ENCODE measurements at places on chromosomes 16 and 17. TPM values are rescaled to one million over a fixed set of nuclear protein-coding genes. Genes with fewer than 3 reads are reported as not detected.

- no peak for DNase-seq
These were observed 70.7 kb downstream of the PRKCA start for GRCh38 chr17:66373079-66373478.

STARD3 gene
- total RNA-seq: 62.1 TPM

DNA sequence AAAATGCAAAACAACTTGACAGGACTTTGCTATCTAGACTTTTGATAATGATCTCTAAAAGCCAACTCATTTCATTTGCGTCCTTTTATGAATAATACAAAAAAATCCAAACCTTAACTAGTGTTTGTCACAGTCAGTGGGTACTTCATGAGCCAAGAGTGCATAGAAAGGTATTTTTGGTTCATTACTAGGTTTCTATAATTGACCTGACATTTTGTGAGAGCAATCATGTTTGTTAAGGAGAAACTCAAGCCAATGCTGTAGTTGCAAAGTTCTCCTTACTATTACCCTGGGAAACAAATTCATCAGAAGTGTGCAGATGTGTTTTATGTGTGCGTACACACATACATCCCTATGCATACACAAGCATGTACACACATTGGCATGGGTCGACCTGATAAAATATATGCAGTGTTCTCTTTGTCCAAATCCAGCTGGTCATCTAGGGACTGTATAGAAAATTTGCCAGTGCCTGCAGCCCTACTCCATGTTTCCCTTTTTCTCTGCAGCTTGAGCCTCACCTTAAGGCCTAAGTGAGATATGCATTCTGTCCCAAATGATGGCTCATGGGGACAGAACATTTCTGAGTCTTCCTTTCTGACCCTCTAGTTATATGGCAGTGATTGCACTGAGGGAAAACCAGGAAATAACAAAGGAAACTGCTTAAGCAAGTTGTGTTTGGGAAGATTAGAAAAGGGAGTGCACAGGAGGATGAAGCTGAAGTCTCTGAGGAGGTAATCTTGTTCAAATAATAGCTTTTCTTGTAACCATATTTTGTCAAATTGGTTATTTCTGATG is 128.1 kb downstream of the CDH13 start:
- no peak for DNase-seq

KRTAP9-8 gene
- total RNA-seq: not detected

- DNase-seq: no peak
These were observed 52.2 kb downstream of the KATNIP start for GRCh38 chr16:27602103-27602502.

DNA sequence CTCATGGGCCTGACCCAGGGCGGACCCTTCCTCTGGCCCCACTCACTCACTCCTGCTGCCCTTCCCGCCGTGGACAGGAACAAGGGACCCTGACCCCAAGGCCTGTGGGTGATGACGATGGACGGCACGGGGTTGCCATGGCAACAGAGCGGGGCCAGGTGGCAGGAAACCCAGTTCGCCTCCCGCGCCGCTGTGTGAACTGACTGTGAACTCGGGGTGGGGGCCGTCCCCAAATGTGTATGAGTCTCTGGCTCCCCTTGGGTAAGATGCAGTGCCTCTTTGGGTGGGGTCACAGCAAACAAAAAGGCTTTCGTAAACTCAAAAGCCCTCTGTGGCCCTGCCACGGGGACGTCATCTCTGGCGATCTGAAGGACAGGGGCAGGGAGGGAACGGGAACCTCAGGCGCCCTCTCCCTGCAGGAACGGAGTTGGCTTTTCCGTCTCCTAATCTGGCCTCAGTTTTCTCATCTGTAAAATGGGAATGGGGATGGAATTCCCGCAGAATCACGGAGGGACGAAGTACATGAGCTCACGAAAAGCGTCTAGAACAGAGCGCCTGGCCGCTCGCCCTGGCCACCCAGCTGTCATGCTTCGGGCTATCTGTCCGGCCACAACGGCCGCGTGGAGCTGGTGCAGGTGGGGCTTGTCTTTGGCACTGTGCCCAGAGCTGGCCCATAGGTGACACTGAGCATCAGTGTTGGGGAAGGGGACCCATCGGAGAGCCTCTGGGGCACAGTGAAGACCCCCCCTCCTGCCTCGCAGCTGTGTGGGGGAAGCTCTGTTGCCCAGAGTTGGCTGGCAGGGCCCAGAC is 44.9 kb upstream of the PABPN1L start:
- DNase-seq: no peak

DNA sequence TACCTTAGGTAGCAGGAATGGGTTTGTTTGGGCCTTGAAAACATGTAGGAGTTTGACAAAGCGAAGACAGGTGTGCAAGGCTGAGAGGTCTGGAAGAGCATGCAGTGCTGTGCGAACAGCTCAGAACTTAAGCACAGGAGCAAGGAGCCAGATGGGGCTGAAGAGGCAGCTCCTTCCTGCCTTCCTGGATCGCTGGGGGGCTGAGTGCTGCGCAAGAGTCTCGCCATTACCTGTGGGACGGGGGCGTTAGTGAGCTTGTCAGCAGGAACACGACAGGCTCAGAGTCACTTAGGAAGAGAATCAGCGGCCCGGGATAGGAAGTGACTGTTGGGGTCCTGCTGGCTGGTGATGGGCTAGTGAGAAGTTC is 464 bp upstream of the MRM1 start:
- DNase-seq: no peak

DNA sequence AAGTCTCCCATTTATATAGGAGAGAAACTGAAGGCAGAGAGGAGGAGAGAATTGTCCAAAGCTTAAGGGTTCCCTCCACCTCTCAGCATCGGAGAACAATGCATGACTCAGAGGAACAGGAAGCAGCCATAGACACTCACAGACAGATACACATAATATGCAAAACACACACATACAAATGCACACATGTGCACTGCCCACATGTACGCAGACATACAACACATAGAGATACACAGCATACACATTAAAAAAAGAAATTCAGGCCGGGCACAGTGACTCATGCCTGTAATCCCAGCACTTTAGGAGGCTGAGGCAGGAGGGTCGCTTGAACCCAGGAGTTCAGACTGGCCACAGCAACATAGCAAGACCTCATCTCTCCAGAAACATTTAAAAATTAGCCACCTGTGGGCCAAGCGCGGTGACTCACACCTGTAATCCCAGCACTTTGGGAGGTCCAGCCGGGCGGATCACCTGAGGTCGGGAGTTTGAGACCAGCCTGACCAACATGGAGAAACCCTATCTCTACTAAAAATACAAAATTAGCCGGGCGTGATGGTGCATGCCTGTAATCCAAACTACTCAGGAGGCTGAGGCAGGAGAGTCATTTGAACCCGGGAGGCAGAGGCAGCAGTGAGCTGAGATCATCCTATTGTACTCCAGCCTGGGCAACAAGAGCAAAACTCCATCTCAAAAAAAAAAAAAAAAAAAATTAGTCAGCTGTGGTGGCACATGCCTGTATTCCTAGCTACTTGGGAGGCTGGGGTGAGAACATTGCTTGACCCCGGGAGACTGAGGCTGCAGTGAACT is 11.3 kb downstream of the ERAL1 start:
- no peak for DNase-seq

DNA sequence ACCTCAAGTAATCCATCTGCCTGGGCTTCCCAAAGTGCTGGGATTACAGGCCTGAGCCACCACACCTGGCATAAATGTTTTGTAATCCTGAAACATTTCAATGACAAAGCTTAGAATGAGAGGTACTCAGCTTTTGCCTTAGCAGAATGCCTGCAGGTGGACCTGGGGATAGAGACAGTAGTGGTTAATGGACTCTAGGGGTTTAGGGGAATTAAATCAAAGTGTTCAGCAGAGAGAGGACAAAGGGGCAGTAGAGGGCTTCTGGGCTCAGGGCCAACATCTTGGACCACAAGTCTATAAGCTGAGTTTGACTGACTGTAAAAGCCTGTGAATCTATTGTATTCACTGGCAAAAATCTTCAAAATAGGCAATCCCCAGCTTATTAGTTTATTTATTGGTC is 36.0 kb upstream of the MED13 start:
- DNase-seq: no peak

DNA sequence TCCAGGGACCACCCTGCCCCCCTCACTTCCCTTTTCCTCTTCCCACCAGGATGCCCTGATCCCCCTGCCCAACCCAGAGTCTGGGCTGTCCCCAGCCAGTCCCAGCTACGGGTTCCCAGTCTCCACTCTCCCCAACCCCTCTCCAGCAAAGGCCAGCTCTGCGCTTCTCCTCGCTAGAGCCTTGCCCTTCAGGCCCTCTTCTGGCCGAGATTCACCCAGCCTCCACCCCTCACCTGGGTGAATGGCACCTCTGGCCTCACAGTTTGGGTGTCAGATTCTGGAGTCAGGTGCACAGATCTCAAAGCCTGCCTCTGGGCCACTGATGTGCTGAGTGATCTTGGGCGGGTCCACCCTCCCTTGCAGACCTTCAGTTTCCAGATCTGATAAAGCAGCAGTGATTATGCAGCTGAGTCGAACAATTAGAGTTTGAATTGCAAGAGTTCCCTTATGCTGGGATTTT is 185.6 kb upstream of the TNRC6C start:
- no peak for DNase-seq

DNA sequence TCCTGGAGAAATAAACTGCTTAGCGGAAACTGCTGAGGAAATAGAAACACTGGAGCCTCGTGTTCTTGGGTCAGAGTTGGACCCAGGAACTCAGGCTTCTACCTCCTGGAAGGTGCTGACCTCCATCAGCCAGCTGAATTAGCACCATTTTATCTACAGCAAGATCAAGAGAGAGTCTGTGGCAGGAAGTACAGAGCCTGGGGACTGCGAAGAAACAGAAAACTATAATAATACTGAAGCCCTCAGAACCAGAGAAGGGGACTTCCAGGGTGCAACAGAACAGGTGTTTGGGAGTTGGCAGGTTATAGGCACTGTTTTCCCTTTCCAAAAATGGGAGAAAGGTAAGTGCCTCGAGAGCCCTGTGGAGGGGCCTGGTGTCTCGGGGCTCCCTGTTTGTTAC is 379.7 kb downstream of the CA10 start:
- no peak for DNase-seq

DNA sequence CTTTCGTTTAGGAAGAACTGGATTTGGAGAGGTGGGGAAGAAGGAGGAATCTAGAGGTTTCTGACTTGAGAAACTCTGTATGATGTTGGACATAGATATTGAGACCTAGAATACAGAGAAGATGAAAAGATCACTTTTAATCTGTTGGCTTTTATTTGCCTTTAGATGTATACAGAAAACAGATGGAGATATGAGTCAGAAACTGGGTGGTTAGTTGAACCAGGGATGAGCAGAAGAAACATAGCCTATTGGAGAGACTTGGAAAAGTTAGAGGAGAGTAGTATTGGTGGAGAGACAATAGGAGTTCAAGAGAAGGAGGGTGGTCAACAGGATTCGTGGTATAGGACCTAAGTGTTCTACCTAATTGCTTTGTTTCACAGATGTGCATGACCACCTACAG is 5.1 kb downstream of the PHAF1 start:
- no peak for DNase-seq

SHMT1 gene
- total RNA-seq: 6.4 TPM

CDRT15 gene
- not detected for total RNA-seq
